ENCODE measurements at places on chromosomes 2 and 18. TPM values are rescaled to one million over a fixed set of nuclear protein-coding genes. Genes with fewer than 3 reads are reported as not detected.

- no peak for DNase-seq
These were observed 1466.3 kb downstream of the DPP10 start for GRCh38 chr2:115908731-115909130.

GRCh38 chr2:226652369-226652768 is 147.3 kb downstream of the IRS1 start:
- DNase-seq = no peak

HOXD8 gene
- 4.6 TPM for total RNA-seq

DNA sequence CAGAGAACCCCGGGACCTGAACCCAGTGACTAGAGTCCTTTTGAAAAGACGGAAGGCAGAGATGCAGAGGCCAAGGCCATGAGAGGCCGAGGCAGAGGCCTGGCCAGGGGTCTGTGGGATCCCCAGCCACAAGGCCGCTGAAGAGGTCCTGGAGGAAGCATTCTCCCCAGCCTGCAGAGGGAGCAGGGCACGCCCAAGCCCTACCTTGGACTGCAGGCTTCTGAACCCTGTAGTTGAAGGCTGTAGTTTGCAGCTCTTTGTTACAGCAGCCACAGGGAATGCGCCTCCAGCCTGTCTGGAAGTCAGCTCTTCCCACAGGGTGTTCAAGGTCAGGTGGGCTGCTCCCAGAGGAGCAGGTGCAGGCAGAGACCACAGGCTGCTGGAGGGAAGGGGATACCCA is 22.1 kb upstream of the PXDN start:
- DNase-seq = no peak

DNA sequence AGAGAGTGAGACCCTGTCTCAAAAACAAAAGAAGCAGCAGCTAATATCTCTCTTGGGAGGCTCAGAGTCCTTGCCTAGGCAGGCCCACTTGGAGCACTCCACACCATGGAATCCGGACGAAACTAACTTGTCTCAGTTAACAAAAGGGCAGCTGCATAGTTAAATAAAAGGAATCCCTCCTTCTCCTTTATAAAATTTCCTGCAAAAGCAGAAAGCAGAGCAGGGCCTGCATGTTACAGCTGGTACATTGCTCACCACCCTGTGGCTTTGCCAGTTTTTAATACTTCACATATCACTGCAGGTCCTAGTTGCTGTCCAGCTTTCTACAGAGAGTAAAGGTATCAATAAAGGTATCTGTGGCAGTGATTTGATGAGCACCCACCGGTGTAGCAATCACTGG is 93.6 kb downstream of the ASAP2 start:
- DNase-seq = no peak

- no peak for DNase-seq
These were observed 48.7 kb upstream of the NBEAL1 start for GRCh38 chr2:202965810-202966460.

TMEM178A gene
- 5.0 TPM for total RNA-seq

AOX1 gene
- 80.4 TPM for total RNA-seq

GRCh38 chr18:12886498-12887126 is 2.6 kb upstream of the PTPN2 start:
- no peak for DNase-seq

DNA sequence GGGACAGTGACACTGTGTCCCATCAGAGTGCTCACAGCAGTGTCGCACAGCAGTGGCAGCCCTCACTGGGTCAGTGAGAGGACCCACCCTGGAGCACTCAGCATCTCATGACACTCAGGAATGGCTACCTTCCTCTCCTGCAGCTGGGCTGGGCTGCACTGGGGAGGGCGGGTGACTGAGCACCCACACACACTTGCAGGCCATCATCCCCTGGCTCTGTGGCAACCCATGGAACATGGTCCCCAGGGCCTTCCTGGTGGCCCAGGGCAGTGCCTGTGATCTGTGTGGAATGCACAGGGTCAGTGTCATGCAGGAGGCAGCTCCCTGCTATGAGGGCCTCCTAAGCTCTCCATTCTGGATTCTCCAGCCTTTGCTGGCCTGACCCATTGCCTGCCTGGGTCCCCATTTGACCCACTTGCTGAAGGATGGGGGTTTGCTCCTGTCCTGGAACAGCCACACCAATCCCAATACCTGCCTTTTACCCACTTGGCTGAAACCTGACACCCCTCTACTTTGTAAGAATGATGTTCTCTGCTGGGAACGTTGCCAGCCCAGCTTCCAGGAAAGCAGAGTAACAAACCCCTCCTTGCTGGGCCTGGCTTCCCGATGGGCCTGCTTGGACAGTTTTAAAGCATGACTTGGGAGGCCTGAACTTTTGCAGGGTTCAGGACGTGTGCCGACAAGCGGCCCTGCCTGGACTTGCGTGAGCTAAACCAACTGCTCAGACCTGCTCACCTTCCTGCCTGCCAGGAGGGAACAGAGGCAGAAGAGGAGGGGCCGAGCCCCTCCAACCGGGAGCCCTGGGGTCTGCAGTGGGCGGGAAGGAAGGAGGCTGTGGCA is 13.7 kb downstream of the HS6ST1 start:
- no peak for DNase-seq

CABYR gene
- total RNA-seq = 1.3 TPM
